ENCODE measurements at places on chromosomes 12 and 14.

DNA sequence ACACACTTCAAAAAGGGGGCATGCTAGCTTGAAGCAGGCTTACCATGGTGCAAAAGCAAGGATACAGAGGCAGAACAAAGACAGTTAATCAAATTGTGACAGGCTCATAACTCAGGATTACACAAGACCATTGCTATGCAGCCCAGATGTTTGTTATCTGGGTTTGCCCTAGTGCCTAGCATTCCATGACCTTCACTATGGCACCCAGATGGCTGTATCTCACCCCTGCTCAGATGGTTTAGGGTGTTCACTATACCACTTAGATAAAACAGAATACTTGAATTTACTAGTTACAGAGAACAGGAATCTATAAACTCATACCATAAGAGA, 56.2 kb downstream of the SDR9C7 start:
- no peak for DNase-seq

DNA sequence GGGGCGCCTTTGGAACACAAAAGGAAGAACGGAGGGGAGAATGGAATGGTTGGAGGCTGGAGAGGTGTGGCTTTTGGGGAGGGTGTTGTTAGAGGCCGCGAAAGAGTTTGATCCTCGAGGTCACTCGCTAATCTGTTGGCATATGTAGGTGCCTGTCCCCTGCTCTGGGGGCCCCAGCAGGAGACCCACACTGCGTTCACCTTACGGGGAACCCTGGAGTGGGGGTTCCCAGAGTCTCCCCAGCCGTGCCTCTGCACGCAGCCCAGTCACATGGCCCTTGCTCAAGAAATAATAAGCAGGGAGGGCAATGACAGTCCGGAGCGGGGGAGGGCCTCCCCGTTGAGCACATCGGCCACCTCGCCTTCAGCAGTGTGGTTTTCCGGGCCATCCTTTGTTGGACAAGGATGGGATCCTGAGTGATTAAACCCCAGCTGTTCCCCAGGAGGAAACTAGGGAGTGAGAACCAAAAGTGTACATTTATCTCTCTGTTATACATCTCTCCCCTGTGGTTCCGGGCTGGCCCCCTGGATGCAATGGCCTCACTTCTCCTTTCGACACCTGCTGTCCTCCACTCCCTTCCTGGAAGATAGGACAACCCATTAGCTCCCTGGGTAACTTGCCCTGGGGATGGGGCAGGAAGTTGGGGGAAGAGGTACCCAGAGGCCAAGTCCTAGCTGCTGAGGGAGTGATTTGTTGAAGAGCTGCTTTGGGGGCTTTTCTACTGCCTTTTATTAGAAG, 1.3 kb downstream of the PLEKHG3 start:
- no peak for DNase-seq

GRCh38 chr14:66005900-66006434, 480.2 kb upstream of the CCDC196 start:
- DNase-seq: no peak

DNA sequence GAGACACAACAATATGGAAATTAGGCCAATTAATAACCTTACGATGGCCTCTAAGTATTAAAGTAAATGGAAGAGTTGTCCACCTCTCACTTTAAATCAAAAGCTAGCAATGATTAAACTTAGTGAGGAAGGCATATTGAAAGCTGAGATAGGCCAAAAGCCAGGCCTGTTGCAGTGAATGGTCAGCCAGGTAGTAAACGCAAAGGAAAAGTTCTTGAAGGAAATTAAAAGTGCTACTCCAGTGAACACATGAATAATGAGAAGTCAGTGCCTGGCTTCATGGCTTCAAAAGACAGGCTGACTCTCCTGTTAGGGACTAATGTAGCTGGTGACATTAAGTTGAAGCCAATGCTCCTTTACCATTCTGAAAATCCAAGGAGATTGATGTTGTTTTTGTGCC, 135.3 kb downstream of the NDUFA12 start:
- DNase-seq: no peak

- no peak for DNase-seq
Measured at GRCh38 chr12:93403988-93404803, 26.5 kb downstream of the NUDT4 start.

DNA sequence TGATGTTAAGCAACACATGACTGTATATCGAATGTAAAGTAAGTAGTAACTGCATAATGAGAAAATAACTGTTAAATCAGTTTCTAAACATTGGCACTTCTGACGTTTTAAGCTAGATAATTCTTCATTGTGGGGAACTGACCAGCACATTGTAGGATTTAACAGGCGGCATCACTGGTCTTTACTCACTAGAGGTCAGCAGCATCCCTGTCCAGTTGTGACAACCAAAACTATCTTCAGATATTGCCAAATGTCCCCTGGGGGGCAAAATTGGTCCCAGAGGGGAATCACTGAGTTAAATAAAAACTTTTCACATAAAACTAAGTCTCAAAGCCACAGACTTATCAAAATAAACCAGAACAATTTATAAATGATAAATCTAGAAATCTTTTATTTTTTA, 65.3 kb downstream of the BLTP3B start:
- DNase-seq: no peak

GRCh38 chr12:48279601-48280000, 71.1 kb downstream of the ZNF641 start:
- DNase-seq: no peak

DNA sequence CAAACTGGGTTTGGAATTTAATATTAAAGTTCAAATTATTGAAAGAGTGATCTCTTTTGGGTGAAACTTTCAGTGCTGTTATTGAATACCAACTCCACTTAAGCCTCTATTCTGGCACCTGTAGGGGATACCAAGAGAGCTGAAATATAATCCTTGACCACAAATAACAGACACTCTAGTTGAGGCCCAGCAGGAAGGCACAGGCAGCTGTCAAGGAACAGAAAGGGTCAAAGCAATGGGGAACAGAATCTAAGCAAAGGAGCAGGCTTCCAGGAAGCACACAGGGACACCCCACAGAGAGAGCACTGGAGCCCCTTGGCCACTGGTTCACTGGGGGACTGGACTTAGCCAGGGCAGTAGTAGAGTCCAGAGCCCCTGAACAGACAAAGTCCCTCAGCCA, 120.9 kb upstream of the SFSWAP start:
- no peak for DNase-seq

- no peak for DNase-seq
Measured at GRCh38 chr12:123659996-123660727, 10.8 kb upstream of the TCTN2 start.

- no peak for DNase-seq
Measured at GRCh38 chr14:35229084-35229791, 62.9 kb upstream of the PSMA6 start.

- DNase-seq: peak; percentile 16
Measured at GRCh38 chr14:101965181-101965544, 790 bp downstream of the DYNC1H1 start.

- no peak for DNase-seq
Measured at GRCh38 chr14:104681689-104682074, 7.7 kb upstream of the INF2 start.

DNA sequence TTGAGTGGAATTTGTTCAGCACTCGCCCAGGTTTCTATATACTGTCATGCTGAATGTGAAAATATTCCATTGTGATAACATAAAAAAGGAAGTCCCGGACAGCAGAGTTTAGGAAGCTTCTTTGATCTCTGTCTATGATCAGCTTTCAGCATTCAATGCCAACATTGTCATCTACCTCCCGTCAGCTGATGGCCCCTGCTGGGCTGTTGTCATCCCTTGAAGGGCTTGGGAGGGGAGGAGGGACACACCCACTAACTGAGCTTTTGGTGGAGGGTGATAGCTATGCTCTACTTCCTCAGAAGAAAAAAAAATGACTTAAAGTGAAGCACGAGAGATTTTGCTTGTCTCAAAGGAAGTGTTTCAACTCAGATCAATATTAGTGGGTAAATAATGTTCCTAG, 4.7 kb upstream of the KRT77 start:
- DNase-seq: no peak
